Stimulated activated CD4-positive, alpha-beta T cell treated with anti-CD3 and anti-CD28 coated beads, Interleukin-4, amount 100 ng/mL, for 4 hours (primary cell): ENCODE measurements at places on chromosomes 5 and 9.

DNA sequence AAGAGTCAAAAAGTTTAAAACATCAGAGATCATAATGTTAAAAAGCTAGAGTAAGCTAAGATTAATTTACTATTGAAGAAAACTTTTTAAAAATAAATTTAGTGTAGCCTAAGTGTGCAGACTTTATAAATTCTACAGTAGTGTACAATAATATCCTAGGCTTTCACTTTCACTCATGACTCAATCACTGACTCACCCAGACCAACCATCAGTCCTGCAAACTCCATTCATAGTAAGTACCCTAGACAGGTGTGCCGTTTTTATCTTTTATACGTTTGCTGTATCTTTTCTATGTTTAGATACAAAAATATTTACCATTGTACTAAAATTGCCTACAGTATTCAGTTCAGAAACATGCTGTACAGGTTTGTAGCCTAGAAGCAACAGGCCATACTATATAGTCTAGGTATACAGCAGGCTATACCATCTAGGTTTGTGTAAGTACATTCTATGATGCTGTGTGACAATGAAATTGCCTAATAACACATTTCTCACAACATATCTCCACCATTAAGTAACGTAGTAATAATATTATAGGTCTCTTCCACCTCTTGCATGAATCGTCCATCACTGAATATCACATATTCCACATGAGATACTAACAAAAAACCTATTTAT, 59.2 kb downstream of the MEGF9 start:
- no peak for DNase-seq

DNA sequence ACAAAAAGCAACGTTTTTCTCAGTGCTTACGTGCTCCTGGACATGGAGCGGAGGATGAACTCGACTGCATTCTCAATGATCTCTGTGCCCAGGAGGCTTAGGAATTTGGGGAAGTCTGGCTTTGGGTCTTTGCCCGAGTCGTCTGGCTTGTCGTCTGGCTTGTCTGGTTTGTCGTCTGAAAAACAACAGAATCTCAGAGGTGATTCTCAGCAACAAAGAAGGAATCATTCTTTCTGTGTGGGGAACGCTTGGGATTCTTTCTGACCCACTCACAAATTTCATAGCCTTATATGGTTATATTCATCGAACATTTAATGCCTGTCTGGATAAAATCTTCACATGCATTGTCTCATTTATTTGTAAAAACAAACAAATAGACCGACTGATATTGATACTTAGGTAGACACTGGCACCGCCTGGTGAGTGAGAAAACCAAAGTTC, 4.7 kb downstream of the C5orf46 start:
- DNase-seq = no peak

DNA sequence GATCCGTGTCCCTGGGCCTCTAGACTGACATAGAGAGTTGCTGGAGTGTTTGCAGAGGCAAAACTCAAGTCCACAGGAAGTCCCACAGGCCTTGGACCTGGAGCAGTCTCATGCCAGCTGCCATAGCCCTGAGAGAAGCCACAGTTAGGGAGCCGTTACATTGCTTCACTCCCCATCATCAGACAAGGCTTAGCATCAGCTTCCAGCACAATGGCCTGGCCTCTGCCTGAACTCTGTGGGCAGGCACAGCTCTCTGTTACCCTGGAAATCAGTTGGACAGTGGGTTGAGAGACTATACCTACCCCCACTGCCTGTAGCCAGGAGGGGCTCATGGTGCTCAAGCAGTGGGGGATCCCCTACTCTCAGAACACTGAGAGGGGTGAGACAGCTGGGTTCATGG, 16.2 kb upstream of the C9orf72 start:
- DNase-seq = no peak

- no peak for DNase-seq
Measured at GRCh38 chr9:114367772-114368569, 19.8 kb downstream of the AKNA start.

GRCh38 chr5:39284552-39284951, 65.2 kb upstream of the FYB1 start:
- DNase-seq = no peak

- DNase-seq = no peak
Measured at GRCh38 chr9:18982262-18982620, 50.8 kb downstream of the SAXO1 start.

DNA sequence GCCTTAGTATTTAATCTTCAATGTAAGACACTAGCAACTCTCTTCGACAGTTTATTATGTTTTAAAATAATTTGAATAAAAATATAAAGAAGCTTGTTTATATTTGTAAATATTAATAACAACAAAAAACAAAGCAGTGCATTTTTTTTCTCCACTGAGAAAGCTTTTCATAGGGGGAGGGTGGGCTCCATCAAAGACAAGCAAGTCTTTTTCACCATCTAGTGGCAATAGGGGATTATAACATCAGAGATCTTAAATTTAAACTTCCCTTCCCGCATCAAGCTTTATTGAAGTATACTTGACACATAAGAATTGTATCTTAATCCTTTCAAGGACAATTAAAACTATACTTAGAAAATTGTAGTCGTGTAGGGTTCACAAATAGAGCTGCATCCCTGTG, 9.3 kb upstream of the OR13F1 start:
- no peak for DNase-seq

GRCh38 chr5:158623971-158624370, 475.7 kb downstream of the EBF1 start:
- DNase-seq = no peak

DNA sequence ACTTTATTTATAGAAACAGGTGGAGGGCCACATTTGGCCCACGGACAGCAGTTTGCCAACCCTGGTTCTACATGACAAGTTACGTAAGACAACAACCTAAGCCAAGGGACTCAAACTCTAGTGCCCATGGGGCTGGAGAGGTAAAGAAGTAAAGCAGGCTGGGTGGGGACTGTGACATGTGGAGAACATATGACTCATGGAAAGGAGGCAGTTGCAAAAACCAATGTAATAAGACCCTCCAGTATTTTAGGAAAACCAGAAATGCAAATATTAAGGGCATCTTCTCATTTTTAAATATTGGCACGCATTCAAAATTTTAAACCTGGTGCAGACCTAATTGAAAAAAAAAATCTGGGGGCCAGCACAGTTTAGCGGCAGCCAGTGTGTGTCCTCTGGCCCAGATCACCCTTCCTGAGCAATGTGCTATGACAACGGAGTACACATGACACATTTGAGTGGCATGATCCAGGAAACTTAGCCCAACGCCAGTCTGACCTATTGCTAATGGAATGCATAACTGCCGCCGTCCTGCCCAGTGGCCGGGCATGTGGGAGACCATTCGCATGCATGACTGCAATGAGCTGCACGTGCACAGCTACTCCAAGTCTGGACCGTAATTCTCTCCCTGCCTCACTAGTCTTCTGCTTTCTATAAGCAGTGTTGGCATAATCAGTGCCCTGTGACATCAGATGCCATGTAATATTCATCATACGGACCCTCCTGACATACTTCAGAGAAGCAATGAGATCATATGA, 97.2 kb downstream of the SH3TC2 start:
- no peak for DNase-seq

DNA sequence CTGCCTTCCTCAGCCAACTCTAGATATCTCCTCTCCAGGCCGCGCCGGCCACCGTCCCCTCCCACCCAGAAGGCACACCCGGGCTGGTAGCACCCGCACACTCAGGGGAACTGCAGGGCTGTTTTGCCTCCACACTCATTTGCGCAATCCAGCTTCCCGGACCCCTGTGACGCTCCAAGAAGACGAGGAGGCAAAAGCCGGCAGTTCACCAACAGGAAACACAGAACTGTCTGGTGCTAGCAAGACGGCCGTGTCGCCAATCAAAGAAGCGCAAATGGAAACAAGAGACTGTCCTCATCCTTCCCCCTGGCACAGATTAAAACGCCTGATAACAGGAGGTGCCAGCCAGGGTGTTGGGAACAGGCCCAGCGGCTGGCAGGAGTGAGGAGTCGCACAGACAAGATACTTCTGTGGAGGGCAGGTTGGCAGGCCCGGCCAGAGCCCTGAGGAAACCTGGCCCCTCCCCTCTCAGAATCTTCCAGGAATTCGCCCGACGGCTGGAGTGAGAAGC, 7.8 kb downstream of the AGPAT2 start:
- DNase-seq = no peak

DNA sequence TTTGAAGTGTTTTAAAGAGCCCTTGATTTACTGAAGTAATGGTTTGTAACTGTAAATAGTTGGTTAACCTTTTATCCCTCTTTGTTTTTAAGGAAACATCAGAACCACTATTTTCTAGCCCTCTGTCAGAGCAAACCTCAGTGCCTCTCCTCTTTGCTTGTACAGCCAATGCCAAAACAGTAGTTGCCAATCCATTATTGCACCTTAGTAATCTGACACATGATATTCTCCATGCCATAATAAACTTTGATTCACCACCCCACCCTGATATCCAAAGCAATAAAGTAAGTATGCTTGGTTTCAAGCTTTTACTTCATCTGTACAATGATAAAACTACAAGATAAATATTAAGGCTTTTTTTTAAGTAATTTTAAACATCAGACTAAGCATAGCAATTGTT, 100.8 kb downstream of the DMXL1 start:
- no peak for DNase-seq

DNA sequence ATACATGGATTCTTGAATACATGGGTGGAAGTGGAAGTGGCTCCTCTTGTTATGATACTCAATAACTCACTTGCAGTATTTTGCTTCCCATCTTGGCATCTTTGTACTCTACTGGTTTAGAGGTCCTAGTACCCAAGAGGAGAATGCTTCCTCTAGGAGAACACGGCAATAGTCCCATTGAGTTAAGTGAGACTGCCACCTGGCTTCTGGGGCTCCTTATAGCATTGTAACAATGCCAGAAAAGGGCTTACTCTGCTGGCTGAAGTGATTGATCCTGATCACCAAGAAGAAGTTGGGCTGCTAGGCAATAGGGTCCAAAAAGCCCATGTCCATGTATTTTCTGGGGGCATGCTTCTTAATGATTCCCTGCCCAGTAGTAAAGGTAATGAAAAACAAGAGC, 627.6 kb upstream of the SGCD start:
- DNase-seq = no peak

GRCh38 chr9:89911721-89912604, 307.2 kb downstream of the GADD45G start:
- no peak for DNase-seq

DNA sequence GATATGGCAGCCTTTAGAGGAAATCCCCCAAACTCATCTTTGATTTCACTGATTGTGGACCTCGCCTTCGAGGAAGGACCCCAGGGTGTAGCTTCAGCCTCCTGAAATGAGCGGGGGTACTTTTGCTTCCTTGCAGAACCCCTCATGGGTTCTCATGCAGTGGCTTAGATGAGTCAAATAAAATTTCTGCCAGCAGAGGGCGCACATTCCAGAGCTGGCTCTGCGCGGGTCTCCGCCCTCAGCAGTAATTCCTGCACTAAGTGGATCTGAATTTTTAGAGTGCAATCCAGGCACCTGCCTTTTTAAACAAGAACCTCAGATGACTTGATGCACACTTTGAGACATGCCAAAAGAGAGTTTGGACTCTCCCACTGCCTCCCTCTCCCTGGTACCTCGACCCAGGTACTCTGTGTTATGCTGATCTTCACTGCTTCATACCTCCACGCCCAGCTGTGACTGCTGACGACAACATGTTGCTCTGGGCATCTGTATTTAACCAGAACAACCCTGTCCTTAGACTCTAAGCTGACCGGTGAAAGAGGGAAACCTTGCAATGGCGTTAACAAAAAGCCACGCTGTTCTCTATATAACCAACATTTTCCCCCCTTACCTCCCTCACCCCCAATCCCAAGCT, 7.3 kb downstream of the EGFLAM start:
- peak; percentile 32 for DNase-seq
